Type B pancreatic cell (in vitro differentiated cells): ENCODE measurements at places on chromosomes 1 and 21. TPM values are rescaled to one million over a fixed set of nuclear protein-coding genes. Genes with fewer than 3 reads are reported as not detected.

The COL16A1 gene
- 4.6 and 53.5 TPM in 2 replicates for total RNA-seq

The RIMKLA gene
- total RNA-seq, result 2.3 and 3.8 TPM in 2 replicates

The LENEP gene
- 0.52 and 1.1 TPM in 2 replicates for total RNA-seq

The CTPS1 gene
- total RNA-seq, result 34.3 and 60.5 TPM in 2 replicates

The S100A9 gene
- total RNA-seq, result 1,065 and 1,707 TPM in 2 replicates

The TP53BP2 gene
- 51.3 and 67.2 TPM in 2 replicates for total RNA-seq

- no peak overlapping the region for H3K4me3 ChIP-seq
- H3K27me3 ChIP-seq, result no peaks in the 10 kb centered on the region
- no peaks in the 10 kb centered on the region for H3K36me3 ChIP-seq
- H3K27ac ChIP-seq, result no peak overlapping the region
These were observed 140.5 kb downstream of the NEGR1 start for GRCh38 chr1:72141875-72142274.

DNA sequence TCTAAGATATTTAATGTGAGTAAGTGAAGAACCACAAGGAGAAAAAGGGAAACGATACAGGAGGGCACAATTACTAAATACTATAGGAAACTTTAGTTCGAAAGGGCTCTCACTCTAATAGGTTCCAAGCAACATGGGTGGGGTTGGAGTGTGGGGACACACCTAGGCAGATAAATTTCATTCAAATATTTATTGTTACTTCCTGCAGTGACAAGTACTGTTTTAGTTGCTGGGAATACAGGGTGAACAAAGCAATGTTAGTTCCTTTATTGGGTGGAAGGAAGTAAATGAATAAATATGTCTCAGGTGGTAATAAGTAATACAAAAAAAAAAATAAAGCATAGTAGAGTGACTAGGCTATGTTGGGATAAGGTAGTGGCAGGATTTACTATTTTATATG is 73.2 kb upstream of the B3GALT2 start:
- no peaks in the 10 kb centered on the region for H3K4me1 ChIP-seq
- H3K36me3 ChIP-seq, result peaks cover 20% of the 10 kb centered on the region
- no peak overlapping the region for H3K27ac ChIP-seq

DNA sequence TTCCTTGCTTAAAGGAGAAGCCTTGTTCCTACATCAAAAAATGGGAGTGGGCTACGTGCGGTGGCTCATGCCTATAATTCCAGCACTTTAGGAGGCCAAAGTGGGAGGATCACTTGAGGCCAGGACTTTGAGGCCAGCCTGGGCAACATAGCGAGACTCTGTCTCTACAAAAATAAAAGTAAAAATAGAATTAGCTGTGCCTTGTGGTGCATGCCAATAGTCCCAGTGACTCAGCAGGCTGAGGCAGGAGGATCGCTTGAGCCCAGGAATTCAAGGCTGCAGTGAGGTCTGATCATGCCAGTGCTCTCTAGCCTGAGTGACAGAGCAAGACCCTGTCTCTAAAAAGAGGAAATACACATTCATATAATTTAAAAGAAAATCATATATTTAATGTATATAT is 127.1 kb downstream of the C1orf21 start:
- no peaks in the 10 kb centered on the region for H3K27me3 ChIP-seq
- H3K36me3 ChIP-seq, result peaks cover 26% of the 10 kb centered on the region
- DNase-seq, result no peak
- no peak overlapping the region for H3K4me3 ChIP-seq
- H3K27ac ChIP-seq, result no peak overlapping the region

- no peaks in the 10 kb centered on the region for H3K36me3 ChIP-seq
- no peak for DNase-seq
- H3K27ac ChIP-seq, result no peak overlapping the region
- H3K4me3 ChIP-seq, result no peak overlapping the region
- peaks cover 15% of the 10 kb centered on the region for H3K4me1 ChIP-seq
These were observed 59.2 kb downstream of the TBX15 start for GRCh38 chr1:118928739-118929554.

DNA sequence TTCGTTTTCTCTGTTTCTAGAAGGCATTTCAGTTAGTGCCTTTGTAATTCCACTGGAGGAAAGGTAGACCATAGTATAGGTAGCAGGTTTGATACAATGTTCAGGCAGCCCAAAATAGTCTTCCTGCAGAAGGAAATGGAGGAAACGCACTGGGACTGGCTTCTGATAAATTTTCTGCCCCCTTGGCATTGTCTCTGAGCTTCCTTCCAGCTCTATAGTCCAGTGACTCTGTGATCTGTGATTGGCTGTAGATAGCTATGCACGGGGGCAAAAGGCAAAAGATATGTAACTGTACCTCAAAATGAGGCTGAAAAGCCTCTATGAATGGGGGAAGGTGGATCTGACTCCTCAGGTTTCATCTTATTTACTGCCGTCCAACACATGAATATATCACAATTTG is 5.8 kb upstream of the MAGOH start:
- no peaks in the 10 kb centered on the region for H3K27me3 ChIP-seq
- DNase-seq, result no peak
- H3K36me3 ChIP-seq, result no peaks in the 10 kb centered on the region
- peaks cover under 1% of the 10 kb centered on the region for H3K4me1 ChIP-seq

- peaks cover 42% of the 10 kb centered on the region for H3K4me1 ChIP-seq
- H3K27me3 ChIP-seq, result no peaks in the 10 kb centered on the region
- no peak overlapping the region for H3K27ac ChIP-seq
- no peak overlapping the region for H3K4me3 ChIP-seq
- DNase-seq, result no peak
These were observed 89.2 kb upstream of the SELENON start for GRCh38 chr1:25710583-25711347.

GRCh38 chr1:199221371-199222150 is 582.7 kb downstream of the PTPRC start:
- H3K27me3 ChIP-seq, result no peaks in the 10 kb centered on the region
- no peak overlapping the region for H3K4me3 ChIP-seq
- no peak for DNase-seq

DNA sequence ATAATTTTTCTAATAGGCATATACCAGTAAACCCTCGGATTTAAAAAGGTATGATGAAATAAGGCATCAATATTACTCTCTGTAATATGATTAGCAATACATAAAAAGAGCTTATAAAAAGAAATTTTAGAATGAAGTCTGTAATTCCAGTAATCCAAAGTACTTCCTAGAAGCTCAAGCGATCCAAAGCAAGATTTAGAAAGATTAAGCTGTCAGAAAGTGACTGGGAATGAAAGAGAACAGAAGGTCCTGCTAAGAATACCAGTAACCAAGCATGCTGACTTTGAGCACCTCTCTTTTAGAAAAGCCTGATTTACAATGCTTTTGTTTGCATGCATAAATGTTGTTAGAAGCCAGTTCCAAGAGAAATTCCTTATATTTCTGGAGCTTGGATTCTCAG is 125.1 kb downstream of the GIPC2 start:
- no peaks in the 10 kb centered on the region for H3K36me3 ChIP-seq
- no peaks in the 10 kb centered on the region for H3K4me1 ChIP-seq
- H3K4me3 ChIP-seq, result no peak overlapping the region
- no peak for DNase-seq
- no peak overlapping the region for H3K27ac ChIP-seq

DNA sequence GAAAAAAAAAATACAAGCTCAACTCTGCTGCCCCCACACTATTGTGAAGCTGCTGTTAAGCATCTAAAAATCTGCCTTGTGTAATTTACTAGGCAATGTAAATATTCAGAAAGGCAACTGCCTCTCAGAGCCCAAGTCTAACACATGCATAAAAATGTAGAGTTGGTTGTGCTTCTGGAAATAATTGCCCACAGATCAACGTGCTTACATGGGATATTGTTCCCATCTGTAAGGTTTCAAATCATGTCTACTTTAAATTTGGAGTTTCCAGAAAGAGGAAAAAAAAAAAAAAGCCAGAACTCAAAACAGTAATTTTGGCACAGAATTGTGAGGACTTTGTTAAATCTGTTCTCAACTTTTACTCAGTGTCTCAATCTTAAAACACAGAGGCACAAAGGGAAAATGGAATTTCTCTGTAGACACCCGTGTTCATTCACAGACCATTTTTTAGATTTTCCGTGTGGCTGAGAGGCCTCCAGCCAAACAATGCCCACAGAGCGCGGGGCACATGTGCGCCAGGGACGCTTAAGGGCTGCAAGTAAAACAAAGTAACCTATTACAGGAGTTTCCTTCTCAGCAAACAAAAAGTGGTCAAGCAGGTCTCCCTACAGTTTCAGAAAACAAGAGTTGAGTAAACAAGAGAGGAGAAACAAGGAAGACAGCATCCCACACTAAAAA is 115.5 kb downstream of the RERE start:
- peak overlapping the region; percentile 94 for H3K27ac ChIP-seq
- no peak for DNase-seq
- no peaks in the 10 kb centered on the region for H3K27me3 ChIP-seq
- H3K4me3 ChIP-seq, result peak overlapping the region; percentile 96
- no peaks in the 10 kb centered on the region for H3K36me3 ChIP-seq

DNA sequence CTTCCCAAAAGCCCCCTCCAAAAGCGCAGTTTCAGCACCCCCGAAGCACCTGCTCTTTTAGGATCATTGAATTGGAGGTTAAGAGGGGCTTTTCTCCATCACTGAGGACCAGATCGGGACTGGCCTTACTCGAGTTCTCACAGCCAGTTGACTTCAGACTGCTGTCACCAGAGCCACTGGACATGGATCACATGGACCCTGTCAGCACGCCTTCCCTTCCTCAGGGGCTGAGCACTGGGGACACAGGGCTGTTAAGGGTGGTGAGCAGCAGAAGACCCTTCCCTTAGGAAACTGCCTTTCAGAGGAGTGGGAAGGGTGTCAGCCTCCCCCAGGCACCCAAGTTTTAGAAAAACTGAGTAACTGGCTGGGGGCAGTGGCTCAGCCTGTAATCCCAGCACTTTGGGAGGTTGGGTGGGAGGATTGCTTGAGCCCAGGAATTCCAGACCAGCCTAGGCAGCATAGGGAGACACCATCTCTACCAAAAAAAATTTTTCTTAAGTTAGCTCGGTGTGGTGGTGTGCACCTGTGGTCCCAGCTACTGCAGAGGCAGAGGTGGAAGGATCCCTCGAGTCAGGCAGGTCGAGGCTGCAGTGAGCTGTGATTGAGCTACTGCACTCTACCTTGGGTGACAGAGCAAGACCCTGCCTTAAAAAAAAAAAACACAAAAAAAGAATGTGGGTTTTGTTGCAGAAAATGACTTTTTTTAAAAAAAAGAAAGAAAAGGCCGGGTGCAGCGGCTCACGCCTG is 584 bp upstream of the FGR start:
- peak overlapping the region; percentile 47 for H3K4me3 ChIP-seq
- peaks cover 35% of the 10 kb centered on the region for H3K27me3 ChIP-seq
- DNase-seq, result no peak
- peaks cover 14% of the 10 kb centered on the region for H3K4me1 ChIP-seq

DNA sequence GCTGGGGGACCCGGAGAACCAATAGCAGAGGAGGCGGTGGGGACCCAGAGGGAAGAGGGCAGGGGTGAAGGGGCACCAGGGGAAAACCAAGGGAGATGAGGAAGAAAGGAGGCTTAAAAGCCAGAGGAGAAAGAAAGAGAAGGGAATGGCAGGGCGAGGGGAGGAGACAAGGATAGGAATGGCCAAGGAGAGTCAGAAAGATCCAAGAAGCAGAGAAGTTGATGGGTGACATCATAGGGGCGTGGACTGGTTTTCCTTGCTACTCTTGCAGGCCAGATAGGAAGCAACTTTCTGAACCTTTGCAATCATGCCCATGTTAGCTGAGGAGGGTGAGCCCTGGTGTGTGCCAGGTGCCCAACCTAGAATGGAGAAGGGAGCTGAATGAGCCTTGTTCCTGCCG is 5.4 kb downstream of the NPR1 start:
- H3K36me3 ChIP-seq, result no peaks in the 10 kb centered on the region
- H3K4me3 ChIP-seq, result peak overlapping the region; percentile 30
- peaks cover 18% of the 10 kb centered on the region for H3K4me1 ChIP-seq
- H3K27me3 ChIP-seq, result peaks cover 53% of the 10 kb centered on the region
- no peak for DNase-seq

GRCh38 chr1:179813626-179814545 is 63.7 kb downstream of the TOR1AIP2 start:
- peaks cover 24% of the 10 kb centered on the region for H3K27me3 ChIP-seq
- H3K4me1 ChIP-seq, result peaks cover 24% of the 10 kb centered on the region
- peak overlapping the region; percentile 88 for H3K27ac ChIP-seq
- H3K36me3 ChIP-seq, result no peaks in the 10 kb centered on the region
- DNase-seq, result no peak

DNA sequence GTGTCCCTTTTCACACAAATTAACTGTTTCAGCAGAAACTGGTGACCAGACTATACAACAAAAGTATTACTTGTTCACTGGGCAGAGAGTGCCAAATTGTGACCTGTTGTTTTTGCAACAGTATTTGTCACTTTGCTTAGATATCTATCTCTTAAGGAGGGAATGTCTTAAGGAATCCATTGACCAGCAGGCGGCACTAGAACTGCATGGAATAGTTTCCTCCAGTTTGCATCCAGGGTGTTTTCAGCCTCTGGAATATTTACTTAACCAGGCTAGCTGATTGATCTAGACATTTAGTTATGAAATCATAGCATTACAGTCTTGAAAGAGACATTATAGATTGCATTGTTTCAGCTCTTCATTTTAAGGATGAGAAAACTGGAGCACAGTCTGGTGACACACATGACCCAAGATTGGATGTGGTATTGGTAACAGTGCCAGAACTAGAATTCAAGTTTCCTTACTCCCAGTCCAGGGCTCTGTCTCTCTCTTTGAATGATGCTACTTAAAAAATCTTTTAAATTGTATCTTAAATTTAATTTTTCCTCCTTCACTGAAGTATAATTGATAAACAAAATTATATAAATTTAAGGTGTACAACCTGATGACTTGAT is 16.9 kb downstream of the RPTN start:
- no peaks in the 10 kb centered on the region for H3K36me3 ChIP-seq
- no peaks in the 10 kb centered on the region for H3K4me1 ChIP-seq
- H3K27ac ChIP-seq, result no peak overlapping the region
- peaks cover 4% of the 10 kb centered on the region for H3K27me3 ChIP-seq
- no peak for DNase-seq

- peaks cover 8% of the 10 kb centered on the region for H3K27me3 ChIP-seq
- H3K36me3 ChIP-seq, result no peaks in the 10 kb centered on the region
- DNase-seq, result no peak
These were observed 19.5 kb upstream of the EXO1 start for GRCh38 chr1:241828463-241829021.

- no peak overlapping the region for H3K27ac ChIP-seq
- no peak overlapping the region for H3K4me3 ChIP-seq
- no peak for DNase-seq
- H3K27me3 ChIP-seq, result no peaks in the 10 kb centered on the region
These were observed 22.7 kb upstream of the CD55 start for GRCh38 chr1:207298636-207299398.

DNA sequence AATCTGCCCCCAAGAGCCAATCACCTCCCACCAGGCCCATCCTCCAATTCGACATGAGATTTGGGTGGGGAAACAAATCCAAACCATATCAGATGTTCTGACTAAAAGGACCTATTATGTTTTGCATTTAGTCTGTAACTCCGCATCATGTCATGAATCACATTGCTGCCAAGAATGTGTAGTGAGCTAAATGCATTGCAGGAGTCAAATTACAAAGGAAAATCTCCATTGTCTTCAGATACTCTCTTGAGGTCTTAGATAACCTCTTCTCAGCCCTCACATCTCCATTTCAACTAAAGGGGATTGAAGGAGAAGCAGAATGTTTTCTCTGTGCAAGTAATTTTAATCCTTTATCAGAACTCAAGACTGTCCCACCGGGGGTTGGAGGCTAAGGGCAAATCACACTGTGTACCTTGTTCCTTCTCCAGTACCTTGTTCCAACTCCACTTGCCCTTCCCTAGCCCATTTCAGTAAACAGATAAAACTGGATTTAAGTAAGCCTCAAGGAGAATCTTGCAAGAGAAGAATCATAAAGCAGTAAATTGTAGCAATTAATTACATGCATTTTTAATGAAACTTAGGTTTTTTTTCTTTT is 34.1 kb downstream of the EXTL2 start:
- H3K27ac ChIP-seq, result no peak overlapping the region
- no peak overlapping the region for H3K4me3 ChIP-seq
- no peaks in the 10 kb centered on the region for H3K27me3 ChIP-seq
- DNase-seq, result no peak
